ENCODE measurements at places on chromosomes 5 and 9.

GRCh38 chr9:133886563-133887501 is 105.3 kb downstream of the VAV2 start:
- no peak for DNase-seq

- DNase-seq = no peak
Observed at GRCh38 chr9:113590991-113591898, 127.7 kb downstream of the RGS3 start.

DNA sequence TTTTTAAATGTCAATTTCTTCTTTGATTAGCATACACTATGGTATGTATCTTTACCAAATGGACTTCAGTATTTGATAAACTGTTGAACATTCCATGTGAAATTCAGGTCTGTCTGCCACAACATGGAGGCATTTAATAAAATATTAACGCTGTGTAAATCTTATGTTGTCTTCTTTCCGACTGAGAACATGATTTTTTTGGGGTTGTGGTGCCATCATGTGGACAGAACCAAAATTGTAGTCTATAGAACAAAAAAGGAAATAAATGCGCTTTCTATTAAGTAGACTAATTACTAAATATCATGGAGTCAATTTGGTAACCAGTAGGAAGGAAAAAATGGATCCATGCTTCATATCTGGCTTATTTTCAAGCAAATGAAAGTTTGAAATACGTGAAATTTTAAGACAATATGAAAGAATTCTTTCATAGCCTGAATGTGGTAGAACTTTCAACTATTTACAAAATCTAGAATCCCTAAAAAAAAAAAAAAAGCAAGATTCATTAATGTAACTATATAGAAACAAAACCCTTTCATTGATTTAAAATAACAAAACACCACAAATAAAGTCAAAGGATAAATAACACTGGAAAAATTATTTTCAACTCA is 2.8 kb upstream of the PLK2 start:
- DNase-seq = no peak

DNA sequence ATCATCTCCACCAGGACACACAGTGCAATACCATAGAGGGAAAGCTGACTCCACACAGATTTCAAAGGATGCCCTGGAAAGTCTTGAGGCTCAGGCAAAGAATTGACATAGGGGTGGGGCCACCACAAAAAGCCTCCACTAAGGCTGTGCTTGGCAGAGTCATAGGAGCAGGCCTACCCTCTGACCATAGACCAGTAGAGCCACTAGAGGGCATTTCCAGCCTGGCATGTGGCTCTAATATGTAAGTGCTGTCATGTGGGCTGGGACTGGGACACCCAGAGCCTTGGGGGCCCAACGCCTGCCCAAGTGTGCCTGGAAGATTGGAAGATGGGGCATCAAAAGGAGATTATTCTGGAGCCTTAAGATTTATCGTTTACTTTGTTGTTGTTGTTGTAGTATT is 726.0 kb downstream of the DNAH5 start:
- DNase-seq = no peak

- no peak for DNase-seq
Observed at GRCh38 chr5:139371482-139372435, 11.3 kb downstream of the SLC23A1 start.

DNA sequence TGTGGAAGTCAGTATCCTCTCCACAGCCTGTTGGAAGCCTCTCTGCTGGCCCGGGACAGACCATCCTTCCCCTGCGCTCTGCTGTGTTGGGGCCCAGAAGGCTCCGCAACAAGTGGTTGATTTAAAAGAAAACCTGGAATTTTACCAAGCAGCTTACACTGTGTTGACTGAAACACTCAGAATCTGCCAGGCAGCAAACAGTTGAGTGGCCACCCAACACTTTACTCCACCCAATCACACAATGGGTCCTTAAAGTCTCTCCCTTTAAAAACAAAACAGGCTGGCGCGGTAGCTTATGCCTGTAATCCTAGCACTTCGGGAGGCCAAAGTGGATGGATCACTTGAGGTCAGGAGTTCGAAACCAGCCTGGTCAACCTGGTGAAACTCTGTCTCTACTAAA is 28.0 kb upstream of the DMRT3 start:
- DNase-seq = no peak

- DNase-seq = no peak
Observed at GRCh38 chr5:39040875-39041274, 33.3 kb downstream of the RICTOR start.

DNA sequence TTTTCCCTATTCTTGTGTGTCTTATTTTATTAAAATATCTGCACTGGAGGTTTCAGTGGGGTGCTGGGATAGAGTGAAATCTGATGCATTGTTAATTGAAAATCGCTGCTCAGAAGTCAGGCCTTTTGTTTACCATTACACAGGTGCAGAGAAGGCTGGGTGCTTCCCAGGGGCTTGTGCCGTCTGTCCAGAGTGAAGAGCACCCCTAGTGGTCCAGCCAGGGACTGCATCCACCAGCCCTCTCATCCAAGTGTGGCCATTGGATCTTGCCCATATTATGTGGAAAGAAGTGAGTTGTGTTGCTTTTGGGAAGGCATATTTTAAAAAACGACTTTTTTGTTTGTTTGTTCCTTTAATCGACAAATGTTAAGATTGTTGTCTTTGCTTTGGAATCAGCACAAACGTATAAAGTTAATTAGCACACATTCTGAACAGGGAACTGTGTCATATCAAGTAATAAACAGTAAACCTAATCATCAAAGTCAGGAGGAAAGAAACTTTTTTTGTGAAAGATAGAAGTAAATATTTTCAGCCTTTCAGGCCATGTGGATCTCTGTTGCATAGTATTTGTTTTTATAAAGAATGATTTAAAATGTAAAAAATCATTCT is 315.6 kb downstream of the MTRR start:
- no peak for DNase-seq

DNA sequence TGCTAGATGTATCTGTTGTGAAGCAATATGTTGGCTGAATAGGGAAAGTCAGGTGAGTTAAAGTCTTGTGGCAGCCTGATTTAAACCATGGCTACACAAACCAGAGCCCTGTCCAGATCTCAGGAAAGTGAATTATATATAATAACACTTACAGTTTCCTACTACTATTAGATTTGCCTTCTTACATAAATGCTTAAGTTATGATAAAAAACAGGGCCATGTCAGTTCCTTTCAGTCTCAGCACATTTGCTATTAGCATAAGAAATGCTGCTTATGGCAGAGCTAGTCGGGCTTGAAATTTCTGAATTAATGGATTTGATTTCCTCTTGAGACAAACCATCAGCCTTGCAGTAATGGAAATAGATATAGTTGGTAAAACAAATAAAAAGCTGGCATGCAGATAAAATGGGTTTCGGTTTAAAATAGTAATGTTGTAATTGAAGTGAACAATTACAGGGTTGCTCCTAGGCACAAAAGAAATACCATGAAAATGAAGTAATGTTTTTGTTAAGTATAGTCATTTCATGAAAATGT is 664.2 kb upstream of the ZNF608 start:
- DNase-seq = no peak

GRCh38 chr5:27318701-27319100 is 280.3 kb upstream of the CDH9 start:
- no peak for DNase-seq

- no peak for DNase-seq
Observed at GRCh38 chr5:84372066-84372695, 12.5 kb downstream of the EDIL3 start.

- no peak for DNase-seq
Observed at GRCh38 chr5:76527685-76528161, 95.5 kb downstream of the F2RL2 start.

- no peak for DNase-seq
Observed at GRCh38 chr9:95581900-95582299, 65.1 kb upstream of the PTCH1 start.

DNA sequence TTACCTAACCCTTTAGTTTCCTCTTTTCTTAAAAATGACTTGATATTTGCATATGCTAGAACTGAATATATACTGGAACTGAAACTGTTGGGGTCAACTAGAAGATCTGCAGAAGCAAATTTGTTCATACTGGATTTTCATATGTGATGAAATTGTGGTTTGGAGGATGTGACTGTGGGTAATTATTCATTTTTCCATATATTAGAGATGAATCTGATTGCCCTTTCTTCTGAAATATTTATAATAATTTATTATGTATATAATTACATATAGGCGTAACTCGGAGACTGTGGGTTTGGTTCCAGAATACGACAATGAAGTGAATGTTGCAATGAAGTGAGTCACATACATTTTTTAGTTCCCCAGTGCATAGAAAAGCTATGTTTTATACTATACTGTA is 149.1 kb downstream of the ATP10B start:
- no peak for DNase-seq

GRCh38 chr5:150164211-150164980 is 2.2 kb upstream of the CDX1 start:
- no peak for DNase-seq

DNA sequence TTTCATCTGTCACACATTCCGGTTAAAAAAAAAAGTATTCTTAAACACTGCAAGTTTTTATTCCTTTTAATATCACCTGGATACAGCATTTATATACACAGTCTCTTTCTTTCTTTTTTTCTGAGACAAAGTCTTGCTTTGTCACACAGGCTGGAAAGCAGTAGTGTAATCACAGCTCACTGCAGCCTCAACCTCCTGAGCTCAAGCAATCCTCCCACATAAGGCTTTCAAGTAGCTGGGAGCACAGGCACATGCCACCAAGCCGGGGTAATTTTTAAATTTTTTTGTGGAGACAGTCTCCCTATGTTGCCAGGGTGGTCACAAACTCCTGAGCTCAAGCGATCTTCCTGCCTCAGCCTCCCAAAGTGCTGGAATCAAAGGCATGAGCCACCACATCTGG is 13.9 kb downstream of the KIF20A start:
- DNase-seq = no peak

GRCh38 chr5:35665096-35665495 is 47.4 kb downstream of the SPEF2 start:
- no peak for DNase-seq

GRCh38 chr5:149381986-149382338 is 2.9 kb upstream of the IL17B start:
- DNase-seq = no peak

GRCh38 chr9:129171993-129172751 is 5.9 kb downstream of the IER5L start:
- no peak for DNase-seq

DNA sequence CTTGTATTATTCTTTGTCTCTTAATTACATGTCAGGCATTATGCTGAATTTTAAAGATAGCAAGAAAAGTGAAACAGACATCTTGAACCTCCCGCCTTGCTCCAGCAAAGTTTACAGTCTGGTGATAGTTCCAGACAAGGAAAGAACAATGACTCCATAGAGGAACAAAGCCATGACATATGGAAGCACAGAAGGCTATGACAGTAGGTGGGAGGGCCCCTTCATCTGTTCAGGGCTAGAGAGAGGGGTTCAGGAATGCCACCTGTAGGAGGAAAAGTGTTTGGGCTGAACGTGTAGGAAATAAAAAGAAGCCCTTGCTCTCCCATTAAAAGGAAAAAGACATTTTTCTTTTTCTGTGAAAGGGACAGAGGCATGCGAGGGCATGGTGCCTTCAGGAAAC is 315.6 kb downstream of the TRIM32 start:
- DNase-seq = no peak

DNA sequence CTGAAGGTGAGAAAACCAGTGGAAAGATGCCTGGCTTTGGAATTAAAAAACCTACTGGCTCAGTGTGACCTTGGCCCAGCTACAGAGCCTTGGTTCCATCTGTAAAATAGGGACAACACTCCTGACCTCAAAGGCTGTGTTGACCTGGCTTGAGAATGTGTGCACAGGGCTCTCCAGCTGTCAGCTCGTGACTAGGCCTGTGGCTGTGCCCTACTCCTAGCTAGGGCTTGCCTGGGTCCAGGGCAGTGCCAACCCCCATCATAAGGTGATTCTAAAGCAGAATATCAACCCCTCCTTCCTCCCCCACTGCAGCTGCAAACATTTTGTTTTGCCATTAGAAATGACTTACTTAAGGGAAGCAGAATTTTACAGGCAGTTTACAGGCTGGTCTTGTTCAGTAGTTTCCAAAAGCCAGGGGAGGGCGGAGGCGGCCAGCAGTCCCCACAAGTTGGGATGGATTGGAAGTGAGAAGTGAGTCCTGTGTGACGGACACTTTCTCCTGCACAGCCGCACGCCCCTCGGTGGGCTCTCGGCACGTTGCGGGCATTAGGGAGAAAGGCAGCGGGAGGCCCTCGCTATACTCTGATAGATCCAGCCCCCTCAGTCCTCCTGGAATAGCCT is 7.3 kb downstream of the PITX1 start:
- DNase-seq = no peak

DNA sequence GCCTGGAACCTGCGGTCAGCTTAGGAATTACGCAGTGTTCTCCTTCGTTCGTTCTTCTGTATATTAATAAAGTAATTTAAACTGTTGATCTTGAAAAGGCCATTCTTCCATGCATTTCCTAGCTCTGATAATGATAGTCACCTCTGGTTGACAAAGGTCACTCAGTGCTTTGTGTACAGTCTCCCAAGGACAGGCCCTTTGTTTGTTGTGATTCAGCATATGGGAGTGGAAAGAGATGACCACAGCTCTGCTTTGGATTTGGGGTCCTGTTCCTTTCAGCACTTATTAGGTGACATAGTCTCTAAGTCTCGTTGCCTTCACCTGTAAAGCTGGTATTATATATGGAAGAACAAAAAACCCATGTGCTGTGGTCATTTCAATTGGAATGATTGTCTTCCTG is 39.6 kb downstream of the RAD23B start:
- no peak for DNase-seq

GRCh38 chr9:135080286-135081263 is 6.9 kb upstream of the OLFM1 start:
- DNase-seq = no peak

DNA sequence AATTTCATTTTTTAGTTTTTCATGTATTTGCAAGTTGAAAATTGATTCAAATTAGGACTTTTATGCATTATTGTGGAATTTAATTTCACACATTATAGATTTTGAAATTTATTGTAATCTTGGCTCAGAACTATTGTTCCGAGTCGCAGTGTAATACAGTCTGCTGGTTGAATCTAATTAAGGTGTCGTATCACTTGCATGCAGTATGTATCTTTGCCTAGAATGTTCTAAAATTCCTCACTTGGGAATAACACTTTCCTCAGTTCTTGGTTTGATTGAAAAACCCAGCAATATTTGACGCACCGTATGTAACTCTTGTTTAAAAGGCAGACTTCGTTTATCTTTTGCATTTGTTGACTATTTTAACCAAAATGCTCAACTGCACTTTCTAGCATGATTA is 49.4 kb downstream of the MELK start:
- no peak for DNase-seq

DNA sequence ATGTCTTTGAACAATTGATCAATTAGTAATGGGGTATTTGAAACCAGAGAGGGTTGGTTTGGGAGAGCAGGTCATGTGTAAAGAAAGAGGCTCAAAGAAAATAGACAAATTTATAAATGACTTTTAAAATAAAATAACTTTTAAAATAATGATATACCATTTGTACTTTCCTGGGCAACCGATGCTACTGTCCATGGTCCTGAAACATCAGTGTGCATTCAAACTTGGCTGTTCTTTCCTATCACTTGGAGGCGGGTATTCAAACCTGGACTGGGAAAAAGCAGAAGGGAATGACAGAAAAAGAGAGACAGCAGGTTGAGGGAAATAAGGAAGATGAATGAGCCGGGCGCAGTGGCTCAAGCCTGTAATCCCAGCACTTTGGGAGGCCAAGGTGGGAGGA is 1446.4 kb upstream of the WWC1 start:
- no peak for DNase-seq
